CD4-positive, alpha-beta memory T cell (primary cell): ENCODE measurements at places on chromosomes 7 and 10. TPM values are rescaled to one million over a fixed set of nuclear protein-coding genes. Genes with fewer than 3 reads are reported as not detected.

The STEAP1B gene
- total RNA-seq: not detected

DNA sequence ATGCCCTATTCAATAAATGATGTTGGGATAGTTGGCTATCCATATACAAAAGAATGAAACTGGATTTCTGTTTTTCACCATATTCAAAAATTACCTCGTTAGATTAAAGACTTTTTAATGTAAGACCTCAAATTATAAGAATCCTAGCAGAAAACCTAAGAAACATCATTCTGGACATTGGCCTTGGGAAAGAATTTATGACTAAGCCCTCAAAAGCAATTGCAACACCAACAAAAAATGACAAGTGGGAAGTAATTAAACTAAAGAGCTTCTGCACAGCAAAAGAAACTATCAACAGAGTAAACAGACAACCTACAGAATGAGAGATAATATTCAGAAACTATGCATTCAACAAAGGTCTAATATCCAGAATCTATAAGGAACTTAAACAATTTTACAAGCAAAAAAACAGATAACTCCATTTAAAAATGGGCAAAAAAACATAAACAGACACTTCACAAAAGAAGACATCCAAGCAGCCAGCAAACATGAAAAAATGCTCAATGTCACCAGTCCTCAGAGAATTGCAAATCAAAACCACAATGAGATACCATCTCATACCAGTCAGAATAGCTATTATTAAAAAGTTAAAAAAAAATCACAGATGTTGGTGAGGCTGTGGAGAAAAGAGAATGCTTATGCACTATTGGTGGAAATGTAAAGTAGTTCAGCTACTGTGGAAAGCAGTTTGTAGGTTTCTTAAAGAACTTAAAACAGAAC is 309.8 kb downstream of the AHR start:
- H3K4me3 ChIP-seq: no peak overlapping the region
- no peaks in the 10 kb centered on the region for H3K4me1 ChIP-seq
- no peak for DNase-seq
- no peak overlapping the region for H3K27ac ChIP-seq
- H3K27me3 ChIP-seq: no peaks in the 10 kb centered on the region

- peaks cover 61% of the 10 kb centered on the region for H3K4me1 ChIP-seq
- no peak for DNase-seq
- no peaks in the 10 kb centered on the region for H3K36me3 ChIP-seq
- peaks cover 8% of the 10 kb centered on the region for H3K27me3 ChIP-seq
- no peak overlapping the region for H3K4me3 ChIP-seq
Measured at GRCh38 chr10:62811159-62811875, 4.8 kb downstream of the EGR2 start.

The ANKRD7 gene
- total RNA-seq: not detected

GRCh38 chr10:121927318-121927840 is 452 bp downstream of the ATE1 start:
- H3K4me3 ChIP-seq: peak overlapping the region; percentile 48
- peak overlapping the region; percentile 90 for H3K27ac ChIP-seq
- no peaks in the 10 kb centered on the region for H3K27me3 ChIP-seq
- no peaks in the 10 kb centered on the region for H3K36me3 ChIP-seq

The EVX1 gene
- not detected for total RNA-seq

DNA sequence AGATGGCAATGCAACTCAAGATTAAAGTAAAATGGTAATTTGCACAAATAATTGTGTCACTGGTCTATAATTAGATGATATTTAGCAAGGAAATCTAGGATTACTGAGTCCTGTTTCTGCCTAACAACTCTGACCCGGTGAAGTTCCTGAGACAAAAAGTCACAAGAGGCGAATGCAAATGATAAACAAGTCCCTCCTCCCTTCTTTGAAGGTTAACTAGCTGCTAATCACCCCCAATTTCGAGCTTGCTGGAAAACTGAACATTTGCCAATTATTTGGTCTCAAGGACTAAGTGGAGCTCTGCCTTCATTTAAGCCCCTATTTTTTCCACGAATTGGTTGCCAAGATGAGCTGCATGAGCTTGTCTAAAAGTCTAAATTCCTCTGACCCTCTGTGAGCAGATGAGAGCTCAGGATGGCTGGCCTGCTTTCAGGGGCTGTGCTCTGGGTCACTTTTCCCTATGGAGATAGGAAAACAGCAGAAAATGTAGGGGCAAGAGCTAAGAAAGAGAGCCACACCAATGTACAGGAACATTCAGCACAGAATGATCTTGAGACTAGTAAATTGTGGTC is 127.3 kb downstream of the MBL2 start:
- no peak for DNase-seq
- no peak overlapping the region for H3K27ac ChIP-seq
- no peak overlapping the region for H3K4me3 ChIP-seq

DNA sequence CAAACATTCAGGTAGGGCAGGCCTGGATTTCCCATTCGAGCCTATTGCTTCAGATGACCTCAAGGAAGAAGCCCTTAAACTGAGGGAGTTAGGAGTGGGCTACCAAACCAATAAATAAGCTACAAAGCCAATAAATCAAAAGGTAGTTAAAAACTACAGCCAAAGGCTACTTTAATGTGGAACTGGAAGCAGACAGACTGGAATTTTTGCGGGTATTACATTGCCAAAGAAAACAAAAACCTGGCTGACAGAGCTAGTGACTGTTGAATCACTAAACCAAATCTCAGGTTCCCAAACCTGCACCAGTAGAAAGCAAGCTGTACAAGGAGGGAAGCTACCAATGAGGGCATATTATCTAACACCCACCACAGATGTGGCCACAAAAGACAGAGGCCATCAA is 315.6 kb downstream of the GRM8 start:
- H3K4me3 ChIP-seq: no peak overlapping the region
- H3K4me1 ChIP-seq: no peaks in the 10 kb centered on the region
- H3K27ac ChIP-seq: no peak overlapping the region
- H3K36me3 ChIP-seq: no peaks in the 10 kb centered on the region
- no peaks in the 10 kb centered on the region for H3K27me3 ChIP-seq

GRCh38 chr7:150405584-150406311 is 26.6 kb downstream of the ZNF775 start:
- peak overlapping the region; percentile 85 for H3K27ac ChIP-seq
- no peak for DNase-seq
- peaks cover 9% of the 10 kb centered on the region for H3K36me3 ChIP-seq
- peak overlapping the region; percentile 92 for H3K4me3 ChIP-seq

DNA sequence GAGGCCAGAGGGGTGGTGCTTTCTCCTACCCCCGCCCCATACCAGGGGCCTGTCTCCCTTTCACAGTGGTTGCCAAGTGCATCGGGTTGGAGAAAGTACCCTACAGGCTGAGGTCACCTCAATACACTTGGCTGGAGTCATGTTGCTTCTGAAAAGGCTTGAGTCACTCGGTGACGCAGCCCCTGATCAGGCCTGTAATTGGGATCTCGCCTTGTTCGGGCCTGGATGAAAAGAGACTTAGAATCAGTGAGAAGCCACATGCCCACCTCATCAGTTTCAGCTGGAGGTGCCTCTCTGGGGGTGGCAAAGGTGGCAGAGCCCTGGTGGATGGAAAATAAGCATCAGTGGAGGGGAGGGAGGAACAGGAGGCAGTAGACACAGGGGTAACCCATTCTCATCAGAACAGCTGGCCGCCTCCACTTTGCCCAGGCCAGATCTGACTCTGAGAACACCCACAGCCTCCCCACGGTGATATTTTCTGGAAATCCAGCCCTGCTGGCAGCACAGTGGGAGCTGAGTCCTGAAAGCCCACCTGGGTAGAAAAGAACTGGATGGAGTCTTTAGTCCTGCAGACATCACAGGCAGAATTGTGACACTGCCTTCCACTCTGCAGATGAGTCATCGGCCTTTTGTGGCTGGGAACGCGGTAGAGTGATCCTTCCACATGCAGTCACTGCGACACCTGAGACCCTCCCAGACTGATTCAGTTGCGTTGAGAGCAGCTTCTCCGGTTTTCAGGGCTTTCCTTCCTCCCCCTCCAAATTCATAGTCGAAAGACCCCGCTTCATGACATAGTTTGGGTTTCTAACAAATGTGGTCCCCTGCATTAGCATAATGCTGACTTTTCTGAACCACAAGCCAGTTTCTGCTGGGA is 108.0 kb downstream of the GRK5 start:
- H3K4me1 ChIP-seq: peaks cover 43% of the 10 kb centered on the region
- DNase-seq: peak; percentile 14
- no peaks in the 10 kb centered on the region for H3K27me3 ChIP-seq
- H3K36me3 ChIP-seq: no peaks in the 10 kb centered on the region

The PHKG1 gene
- 3.7 TPM for total RNA-seq

The DDX56 gene
- 114 TPM for total RNA-seq

GRCh38 chr7:2662273-2663120 is 25.5 kb upstream of the AMZ1 start:
- no peak overlapping the region for H3K4me3 ChIP-seq
- no peaks in the 10 kb centered on the region for H3K4me1 ChIP-seq
- no peak for DNase-seq
- no peaks in the 10 kb centered on the region for H3K36me3 ChIP-seq
- H3K27ac ChIP-seq: no peak overlapping the region
- no peaks in the 10 kb centered on the region for H3K27me3 ChIP-seq

The ITPRID1 gene
- not detected for total RNA-seq

- peak; percentile 47 for DNase-seq
- H3K4me3 ChIP-seq: peak overlapping the region; percentile 23
- peaks cover 55% of the 10 kb centered on the region for H3K27me3 ChIP-seq
- H3K27ac ChIP-seq: no peak overlapping the region
- no peaks in the 10 kb centered on the region for H3K36me3 ChIP-seq
Measured at GRCh38 chr10:100827819-100828737, 82.7 kb downstream of the PAX2 start.

The OR9A2 gene
- not detected for total RNA-seq

- no peak for DNase-seq
- no peak overlapping the region for H3K4me3 ChIP-seq
- H3K36me3 ChIP-seq: peaks cover 64% of the 10 kb centered on the region
- H3K27ac ChIP-seq: no peak overlapping the region
- peaks cover 15% of the 10 kb centered on the region for H3K4me1 ChIP-seq
Measured at GRCh38 chr7:130880668-130881067, 146.7 kb upstream of the KLF14 start.

The TSPAN15 gene
- total RNA-seq: 2.4 TPM
